Effector CD8-positive, alpha-beta T cell (primary cell): ENCODE measurements at places on chromosomes 2 and 18.

GRCh38 chr2:181779288-181780021 lies 99.1 kb upstream of the NEUROD1 start:
- no peak for DNase-seq

DNA sequence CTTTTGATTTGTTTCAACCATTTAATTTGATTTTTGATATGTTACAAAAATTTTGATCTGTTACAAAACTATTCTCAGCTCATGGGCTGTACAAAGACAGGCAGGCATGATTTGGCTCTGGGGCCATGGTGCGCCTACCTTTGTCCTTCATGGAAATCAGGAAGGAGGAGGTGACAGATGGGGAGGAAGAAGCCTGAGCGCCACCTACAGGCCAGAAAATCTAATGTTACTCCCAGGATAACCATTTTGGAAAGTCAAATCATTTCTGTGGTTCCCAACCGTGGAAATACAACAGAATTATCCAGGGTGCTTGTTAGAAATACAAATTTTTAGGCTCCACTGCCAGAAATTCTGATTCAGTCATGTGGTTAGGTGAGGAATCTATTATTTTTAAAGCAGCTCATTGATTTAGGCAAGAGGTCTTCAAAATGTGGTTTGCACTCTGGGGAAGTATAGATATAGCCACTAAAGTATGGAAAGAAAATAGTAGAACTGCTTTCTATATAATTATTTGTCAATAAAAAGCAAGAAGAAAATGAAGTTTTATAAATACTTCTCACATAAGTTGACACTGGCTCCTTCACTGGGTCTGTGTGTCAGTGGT lies 93.9 kb downstream of the EVA1A start:
- no peak for DNase-seq

- no peak for DNase-seq
Measured at GRCh38 chr2:97931118-97931857, 64.5 kb downstream of the TMEM131 start.

DNA sequence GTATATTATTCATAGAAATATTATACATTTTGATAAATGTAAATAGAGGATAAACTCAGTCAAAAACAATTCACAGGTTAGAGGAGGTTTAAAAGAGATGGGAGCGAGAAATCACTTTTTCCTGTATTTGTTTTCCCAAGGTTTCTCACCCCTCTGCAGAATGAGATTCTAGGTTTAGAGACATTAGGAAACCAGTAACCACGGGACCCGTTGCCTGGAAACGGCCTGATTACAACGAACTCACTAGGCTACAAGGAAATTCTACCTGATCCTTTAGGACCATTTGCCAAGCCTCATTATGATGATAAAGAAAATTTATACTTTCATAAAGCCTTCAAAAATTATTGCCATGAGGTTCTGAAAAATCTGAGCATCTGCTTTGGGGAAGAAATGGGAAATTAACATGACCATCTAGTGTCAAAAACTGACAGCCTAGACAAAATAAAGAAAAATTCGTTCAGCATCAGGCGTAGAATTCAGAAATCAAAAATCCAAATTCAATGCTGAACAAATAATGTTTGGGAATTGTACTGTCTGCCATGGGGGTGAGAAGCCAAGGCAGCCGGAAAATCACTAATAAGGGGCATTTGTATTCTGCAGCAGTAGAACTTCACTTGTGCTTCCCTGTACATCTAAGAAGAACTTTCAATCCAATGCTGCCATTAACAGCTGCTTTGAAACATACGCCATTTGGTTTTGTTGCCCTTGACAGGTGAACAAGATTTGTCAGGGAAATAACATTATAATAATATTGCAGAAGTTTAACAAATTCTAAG lies 262.3 kb downstream of the NRXN1 start:
- no peak for DNase-seq

DNA sequence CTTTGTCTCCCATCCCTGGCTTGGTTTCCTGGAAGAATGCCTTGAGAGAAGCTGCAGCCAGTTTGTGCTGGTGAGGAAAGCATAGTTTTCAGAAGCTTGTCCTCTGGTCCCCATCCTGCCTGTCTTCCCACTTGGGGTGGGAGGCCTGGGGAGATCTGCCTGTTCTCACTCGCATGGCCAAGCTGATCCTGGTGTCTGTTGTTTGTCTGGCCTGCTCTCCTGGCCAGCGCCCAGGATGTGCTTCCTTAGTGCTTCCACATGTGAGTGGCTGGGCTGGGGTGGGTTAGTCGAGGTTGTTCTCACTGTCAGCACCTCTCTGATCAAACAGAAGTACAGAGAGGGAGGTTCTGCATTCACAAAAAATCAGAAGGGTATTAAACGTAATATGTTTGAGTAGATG lies 49.5 kb downstream of the PTPRM start:
- DNase-seq = no peak

DNA sequence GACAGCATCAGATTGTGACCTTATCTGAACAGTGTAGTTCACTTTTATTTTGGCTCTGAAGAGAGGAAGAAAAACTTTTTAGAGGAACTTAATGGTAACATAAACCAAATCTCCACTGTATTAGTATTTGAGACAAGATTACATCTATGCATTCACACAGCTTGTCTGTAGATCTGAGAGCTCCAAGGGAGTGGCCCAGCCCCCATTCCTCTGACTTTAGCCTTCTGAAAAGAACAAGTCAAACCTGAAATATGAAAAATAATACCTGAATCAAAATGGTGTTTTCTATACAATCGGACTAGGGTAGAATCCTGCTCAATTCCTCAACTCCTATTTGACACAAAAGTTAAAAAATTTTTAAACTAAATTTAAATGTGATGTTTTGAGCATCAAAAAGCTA lies 23.1 kb downstream of the STARD7 start:
- no peak for DNase-seq

DNA sequence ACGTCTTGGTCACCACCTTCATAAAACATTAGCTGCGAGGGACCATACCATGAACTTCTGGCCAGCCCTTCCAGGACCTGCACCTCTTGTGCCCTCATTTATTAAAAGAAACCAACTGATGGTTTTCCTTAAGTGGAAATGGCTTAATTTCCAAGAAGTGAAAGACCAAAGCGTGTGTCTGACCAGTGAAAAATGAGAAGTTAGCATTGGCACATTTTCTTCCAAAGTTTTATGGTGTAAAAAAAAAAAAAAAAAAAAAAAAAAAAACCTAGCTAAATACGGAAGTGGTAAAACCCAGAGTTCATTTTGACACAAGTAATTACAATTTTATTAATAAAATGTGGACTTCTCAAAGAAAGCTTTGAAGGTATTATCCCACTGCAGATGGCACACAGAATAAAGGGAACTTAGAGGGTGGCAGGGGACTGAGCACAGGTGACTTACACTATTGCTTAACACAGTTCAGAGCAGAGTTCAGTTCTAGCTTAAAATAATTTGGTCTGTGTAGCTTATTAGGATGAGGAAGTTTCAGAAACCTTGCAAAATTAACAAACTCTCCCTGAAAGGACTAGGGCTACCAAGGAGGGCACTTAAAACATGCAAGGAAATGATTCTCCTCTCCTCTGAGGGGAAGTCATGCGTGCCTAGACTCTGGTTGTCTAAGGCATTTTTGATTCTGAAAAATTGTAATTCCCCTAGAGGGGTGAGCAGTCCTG lies 42.2 kb upstream of the EPG5 start:
- no peak for DNase-seq

DNA sequence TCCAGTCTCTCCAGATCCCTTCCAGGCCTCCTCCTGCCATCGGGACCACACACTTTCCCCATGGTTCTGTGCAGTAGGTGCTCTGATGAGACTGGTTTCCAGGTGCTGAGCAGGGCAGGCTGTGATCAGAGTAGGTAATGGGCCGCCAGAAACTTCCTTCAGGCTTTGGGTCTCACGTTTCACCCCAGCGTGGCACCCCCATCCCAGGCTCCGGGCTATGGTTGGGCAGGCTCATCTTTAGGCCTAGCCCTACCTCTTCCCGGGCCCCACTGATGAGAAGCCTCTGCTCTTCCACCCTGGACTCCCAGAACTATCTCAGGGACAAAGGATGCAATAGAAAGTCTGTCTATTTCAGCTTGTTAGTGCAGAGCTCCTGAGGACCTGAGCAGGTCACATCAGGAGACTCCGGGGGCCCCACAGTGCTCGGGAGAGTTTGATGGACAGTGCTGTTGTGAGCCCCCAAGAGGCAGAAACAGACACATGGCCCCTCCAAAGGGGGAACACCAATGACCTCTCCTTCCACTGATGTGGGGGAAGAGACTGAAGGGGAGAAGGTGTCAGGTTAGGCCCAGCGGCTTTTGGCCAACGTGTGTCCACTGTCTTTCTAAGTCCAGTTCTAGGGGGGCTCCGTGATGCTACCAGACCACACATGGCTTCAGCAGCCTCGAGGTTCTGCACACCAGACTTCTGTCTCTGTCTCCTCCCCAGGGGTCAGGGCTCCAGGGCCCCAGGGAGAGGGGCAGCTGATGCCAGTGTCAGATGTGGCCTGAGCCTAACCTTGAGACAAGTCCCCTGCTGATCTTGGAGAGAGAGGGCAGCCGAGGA lies 5.8 kb upstream of the PROM2 start:
- DNase-seq = no peak

GRCh38 chr2:164735309-164735919 lies 106.2 kb downstream of the COBLL1 start:
- DNase-seq = no peak

DNA sequence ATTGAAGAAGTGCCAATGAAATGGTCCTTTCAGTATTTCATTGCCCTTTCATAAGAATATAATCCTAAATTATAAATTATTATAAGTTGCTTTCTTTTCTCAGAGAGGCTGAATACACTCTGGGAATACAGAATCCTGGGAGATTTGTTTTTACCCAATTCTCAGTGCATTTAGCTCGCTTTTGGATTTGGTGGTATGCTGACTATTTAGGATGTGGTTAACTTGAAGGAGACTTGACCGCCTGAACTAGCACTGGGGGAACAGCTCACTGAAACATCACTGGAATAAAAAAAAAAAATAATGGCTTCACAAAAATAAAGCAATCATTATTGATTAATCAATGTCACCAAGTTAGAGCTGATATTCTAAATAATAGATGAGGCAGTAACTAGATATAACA lies 10.2 kb downstream of the TNFAIP6 start:
- no peak for DNase-seq

- no peak for DNase-seq
Measured at GRCh38 chr2:138997346-138997745, 217.2 kb upstream of the NXPH2 start.

DNA sequence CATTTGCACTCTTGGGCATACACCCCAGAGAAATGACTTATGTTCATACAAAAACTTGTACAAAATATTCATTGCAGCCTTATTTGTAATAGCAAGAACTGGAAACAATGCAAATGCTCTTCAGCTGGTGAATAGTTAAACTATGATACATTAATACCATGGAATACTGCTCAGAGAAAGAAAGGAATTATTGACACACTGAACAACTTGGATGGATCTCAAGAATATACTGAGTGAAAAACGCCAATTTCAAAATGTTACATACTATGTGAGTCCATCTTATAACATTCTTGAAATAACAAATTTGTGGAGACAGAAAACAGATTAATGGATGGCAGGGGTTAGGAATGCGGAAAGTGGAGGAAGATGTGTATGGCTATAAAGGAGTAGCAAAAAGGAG lies 17.2 kb downstream of the LNPK start:
- DNase-seq = no peak

DNA sequence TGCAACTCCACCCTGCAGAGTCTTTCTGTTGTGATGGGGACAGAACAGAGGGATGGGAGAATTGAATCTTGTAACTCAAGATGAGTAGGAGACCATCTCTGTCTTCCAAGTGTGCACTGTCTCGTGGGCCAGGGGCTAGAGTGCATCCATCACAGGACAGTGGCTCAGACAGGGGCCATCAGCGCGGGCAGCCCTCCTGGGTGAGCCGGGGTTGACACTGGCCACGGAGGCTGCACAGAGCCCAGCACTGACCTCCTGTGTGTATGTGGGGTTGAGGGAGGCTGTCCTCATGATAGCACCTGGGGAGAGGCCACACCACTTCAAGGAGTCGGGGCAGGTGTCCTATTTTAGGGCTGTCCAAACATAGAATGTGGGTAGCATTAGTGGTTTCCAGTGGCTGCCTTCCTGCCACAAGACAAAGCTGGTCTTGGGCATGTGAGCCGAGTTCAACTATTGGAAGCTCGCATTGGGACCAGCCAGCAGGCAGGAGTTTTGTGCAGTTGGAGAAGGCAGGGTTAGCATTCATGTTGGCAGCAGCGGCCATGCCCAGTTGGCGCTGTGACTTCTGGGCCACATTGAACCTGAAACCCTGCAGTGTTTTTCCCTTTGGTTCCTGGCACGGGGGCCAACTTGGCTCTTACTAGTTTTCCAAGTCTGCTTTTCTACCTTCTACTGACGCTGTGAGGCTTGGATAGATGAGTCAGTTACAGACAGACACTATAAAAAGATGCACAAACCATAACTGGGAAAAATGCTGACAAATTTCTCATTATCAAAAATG lies 45.3 kb downstream of the ACOXL start:
- DNase-seq = no peak

GRCh38 chr2:8922431-8922830 lies 81.1 kb downstream of the MBOAT2 start:
- no peak for DNase-seq

GRCh38 chr2:46683541-46683940 lies 204.2 kb downstream of the TMEM247 start:
- no peak for DNase-seq

GRCh38 chr2:149747456-149747855 lies 159.9 kb upstream of the MMADHC start:
- no peak for DNase-seq

- DNase-seq = no peak
Measured at GRCh38 chr18:12862467-12862866, 21.6 kb downstream of the PTPN2 start.

GRCh38 chr2:72172478-72172877 lies 24.8 kb upstream of the CYP26B1 start:
- no peak for DNase-seq

GRCh38 chr2:126798276-126799140 lies 100.2 kb upstream of the TEX51 start:
- no peak for DNase-seq

DNA sequence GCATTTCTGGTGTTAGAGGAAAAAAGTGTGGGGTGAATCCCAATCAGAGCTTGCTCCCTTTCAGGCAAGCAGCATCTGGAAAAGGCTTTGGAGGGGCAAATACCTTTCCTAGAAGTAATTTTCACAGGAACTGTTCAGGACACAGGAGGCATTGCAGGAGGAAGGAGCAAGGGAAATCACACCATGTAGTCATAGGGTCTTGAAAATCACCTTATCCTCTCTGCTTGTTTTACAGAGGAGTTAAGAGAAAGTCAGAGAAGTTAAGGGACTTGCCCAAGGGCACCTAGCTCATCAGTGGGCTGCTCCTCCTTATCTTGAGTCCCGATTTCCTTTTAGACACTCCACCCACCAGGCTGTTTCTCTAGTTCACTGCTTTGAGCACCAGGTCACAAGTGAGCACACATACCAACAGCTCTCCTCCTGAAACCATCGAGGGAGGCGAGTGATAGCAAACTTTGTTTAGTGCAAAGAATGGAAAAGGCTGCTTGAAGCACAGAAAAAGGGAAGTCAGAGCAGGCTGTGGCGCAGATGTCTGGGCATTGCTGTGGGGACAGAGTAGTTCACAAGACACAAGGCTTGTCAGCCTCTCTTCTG lies 89.2 kb upstream of the CXCR4 start:
- DNase-seq = no peak
